ENCODE measurements at places on chromosomes 16 and 17.

DNA sequence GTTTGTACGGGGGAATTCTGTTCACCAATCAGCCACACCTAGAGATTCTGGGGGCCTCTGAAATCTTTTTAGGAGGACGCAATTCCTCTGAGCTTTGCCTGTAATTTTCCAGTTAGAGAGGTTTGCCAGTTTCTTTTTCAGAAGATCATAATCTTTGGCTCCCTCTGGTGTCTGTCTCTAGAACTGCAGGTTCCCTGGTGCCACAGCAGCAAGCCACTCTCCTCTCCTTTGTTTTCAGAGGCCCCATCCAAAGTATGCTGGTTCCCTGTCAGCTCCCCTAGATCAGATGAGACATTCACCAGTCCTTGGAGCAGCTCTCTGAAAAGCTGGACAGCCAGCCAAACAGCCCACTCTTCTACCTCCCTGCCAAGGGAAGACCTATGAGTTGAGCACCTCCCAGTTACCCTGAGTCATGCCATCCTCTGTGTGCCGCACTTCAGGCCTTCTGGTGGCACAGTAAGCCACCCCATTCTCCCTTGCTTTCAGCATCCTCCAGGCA, 36.1 kb downstream of the RNF112 start:
- peak; percentile 68 for DNase-seq

DNA sequence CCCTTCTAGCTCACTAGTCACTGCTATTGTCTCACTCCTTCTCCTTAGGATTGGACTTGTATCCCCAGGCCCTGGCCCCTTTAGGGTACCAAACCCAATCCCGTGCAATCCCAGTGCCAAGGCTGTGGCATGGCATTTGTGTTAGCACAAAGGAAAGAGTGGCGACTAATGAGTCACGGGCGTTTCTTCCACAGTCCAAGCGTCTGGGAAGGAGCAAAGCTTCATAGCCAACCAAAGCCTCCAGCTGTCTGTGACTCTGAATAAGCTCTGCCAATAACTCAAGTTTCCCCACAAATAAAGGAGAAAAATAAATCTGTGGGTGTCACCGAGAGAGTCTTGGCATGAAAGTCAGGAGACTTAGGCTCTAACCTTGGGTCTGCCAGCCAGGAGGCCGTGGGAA, 54.6 kb upstream of the COX10 start:
- DNase-seq = no peak

GRCh38 chr17:19379361-19380065, 1.2 kb downstream of the MAPK7 start:
- no peak for DNase-seq

- no peak for DNase-seq
Observed at GRCh38 chr16:73888840-73889490, 407.6 kb upstream of the PSMD7 start.

DNA sequence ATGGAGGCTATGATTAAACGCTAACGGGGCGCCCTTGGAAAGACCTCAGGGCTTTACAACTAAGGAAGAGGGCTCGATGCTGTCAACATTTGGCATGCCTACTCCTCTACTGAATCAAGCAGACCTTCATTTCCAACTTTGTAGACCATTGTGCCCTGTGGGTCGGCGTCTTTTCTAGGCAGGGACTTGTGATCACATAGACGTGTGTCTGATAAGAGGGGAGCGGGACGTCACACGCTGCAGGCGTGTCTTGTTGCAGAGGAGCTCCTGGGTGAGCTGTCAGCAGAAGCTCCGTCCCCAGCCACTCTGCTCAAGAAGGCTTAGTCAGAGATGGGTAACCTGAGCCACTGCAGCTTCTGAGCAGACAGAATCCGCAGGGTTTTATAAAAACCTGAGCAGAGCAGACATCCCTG, 2.8 kb downstream of the MAPK8IP3 start:
- DNase-seq = no peak

DNA sequence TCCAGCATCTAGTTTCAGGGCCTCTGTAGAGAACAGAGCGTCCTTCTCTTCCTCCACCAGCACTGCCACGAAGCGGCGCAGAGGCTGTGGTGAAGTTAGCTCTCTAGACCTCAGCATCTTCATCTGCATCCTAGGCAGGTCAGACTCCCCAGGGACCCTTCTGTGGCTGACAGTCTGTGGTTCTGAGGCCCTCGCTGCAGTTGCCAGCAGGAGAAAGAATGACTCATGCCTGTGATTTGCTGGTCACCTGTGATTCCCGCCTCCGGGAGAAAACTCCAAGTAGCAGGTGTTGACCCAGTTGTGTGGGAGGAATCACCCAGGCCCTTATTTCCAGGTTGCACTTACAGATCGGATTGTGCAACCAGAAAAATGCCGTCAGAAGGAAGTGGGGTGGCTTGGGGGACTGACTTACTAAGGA, 117.3 kb upstream of the CACNG5 start:
- peak; percentile 75 for DNase-seq

DNA sequence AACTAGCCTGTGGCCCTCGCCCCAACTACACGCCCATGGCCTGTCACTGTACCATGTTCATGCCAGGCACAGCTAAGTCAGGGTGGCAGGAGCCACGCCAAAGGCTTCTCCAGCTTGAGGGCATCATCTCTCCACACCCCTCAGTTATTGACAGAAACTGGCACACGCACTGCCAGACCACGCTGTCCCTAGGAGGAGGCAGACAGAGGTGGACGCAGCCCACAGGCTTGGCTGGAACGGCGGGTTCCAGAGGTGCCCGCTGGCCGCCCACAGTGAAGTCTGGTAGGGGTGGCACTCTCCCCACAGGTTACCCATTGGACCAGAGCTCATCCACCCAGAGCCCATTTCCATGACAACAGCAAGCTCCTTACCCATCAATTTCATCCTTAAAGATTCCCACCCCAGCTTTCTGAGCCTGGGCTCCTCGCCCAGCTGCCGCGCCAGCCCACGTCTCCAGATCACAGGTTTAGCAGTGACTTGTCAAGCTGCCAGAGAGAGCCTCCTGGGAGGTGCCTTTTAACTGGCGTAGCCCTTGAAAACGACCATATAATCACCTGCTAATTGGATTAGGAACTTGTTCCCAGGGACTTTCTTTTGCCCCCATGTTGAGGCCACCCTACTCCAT, 27.9 kb downstream of the RPRML start:
- DNase-seq = no peak

DNA sequence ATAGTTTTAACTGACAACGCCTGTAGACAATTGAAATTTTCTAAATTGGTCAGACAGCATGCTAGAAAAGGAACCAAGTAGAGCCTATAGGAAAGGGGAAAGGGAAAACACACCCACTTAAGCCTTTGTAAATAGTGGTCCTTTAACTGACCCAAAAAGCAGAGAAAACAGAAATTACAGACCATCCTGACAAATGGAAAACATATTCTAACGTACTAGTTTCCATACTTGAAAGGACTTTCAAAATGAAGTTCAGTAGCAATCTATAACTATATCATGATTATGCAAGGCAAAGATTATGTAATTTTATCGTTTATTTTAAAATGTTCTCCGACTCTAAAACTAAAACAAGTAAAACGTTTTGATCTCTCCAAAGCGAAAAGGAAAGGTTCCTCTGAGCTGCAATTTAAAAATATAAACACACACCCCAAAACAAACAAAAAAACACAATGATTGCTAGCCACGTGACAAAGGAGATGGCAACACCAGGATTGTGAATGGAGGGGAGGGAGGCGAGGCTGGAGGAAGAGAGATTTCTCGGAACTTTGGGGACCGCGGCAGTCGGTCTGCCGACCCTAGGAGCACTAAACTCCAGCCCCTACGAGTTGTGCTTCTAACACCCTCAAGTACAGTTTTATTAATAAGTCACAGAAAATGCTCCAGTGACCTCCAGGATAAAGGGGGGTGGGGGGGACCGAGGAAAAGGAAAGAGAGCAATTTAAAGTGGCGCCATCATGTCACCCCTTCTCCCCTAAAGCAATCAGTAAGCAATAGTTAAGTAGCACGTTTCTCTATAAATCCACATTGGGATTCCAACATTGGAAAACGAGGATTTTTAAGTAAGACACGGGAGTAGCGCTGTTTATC, 1.7 kb downstream of the KANSL1 start:
- DNase-seq = peak; percentile 44

- DNase-seq = no peak
Observed at GRCh38 chr16:82232806-82233205, 62.8 kb upstream of the MPHOSPH6 start.

All from DND-41 (cell line).